ENCODE measurements at places on chromosomes 7 and 10.

- DNase-seq: peak; percentile 11
Measured at GRCh38 chr10:124998624-124999291, 56.8 kb downstream of the ZRANB1 start.

DNA sequence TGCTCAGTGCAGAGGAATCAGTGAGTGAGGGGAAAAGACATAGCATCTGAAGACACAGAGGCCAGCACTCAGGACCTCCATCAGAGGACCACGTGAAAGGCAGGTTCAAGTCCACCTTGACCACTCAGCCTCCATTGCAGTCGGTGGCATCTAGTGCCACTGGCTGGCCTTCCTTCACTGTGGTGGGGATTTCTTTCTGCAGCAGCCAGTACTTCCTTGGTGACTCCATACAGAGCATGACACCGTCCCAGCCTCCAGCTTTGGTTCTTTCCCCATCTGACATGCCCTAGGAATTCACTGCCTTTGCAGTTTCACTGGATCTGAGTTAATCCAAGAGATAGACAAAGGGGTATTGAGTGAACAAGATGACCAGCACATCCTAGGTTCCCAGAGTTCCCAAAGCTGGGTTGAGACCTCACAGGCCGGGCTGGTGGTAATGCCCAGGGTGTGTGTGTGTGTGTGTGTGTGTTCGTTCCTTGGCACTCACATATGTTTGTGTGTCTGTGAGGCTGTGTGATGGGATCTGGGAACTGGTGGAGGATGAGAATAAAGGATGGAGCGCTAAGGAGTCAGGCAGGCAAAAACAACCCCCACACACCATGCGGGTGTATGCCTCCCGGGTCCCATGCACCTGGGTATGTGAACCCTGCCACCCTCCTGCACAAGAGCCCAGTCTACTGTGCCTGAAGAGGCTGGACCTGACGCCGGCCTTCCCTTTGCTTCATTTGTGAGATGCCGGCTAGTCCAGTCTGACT is 57.8 kb downstream of the SYPL1 start:
- no peak for DNase-seq

GRCh38 chr7:38179776-38180226 is 1.8 kb downstream of the STARD3NL start:
- DNase-seq: no peak

- no peak for DNase-seq
Measured at GRCh38 chr7:157138101-157138423, 664 bp upstream of the UBE3C start.

DNA sequence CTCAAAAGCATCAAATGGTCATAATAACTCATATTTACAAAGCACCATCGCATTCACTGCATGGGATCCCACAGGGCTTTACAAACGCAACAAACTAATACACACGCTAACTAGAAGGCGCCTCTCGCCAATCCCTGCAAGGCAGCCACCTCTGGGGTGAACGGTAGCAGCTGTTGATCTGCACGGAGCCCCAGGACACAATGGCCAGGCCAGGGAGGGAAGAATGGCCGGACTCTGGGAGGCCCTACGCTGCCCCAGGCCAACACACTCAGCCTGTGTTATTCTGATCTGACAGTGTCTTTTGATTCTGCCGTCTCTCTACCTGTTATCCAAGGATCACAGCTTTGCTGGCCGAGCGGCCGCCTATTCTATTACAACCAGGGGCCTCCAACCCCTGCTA is 41.8 kb downstream of the HABP2 start:
- no peak for DNase-seq

GRCh38 chr7:150855046-150855445 is 2.7 kb downstream of the AOC1 start:
- DNase-seq: no peak

- no peak for DNase-seq
Measured at GRCh38 chr10:26046073-26046700, 112.2 kb downstream of the MYO3A start.

DNA sequence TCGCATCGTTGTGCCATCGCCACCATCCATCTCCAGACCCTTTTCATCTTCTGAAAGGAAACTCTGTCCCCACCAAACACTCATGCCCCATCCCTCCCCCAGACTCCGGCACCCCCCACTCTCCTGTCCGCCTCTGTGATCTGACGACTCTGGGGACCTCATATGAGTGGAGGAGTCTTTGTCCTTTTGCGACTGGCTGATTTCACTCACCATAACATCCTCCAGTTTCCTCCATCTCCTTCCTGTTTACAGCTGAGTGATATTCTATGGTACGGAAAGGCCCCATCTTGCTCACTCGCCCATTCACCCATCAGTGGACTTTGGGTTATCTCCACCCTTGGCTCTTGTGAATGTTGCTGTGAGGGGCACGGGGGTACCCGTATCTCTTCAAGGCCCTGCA is 11.8 kb upstream of the INSIG1 start:
- DNase-seq: no peak

DNA sequence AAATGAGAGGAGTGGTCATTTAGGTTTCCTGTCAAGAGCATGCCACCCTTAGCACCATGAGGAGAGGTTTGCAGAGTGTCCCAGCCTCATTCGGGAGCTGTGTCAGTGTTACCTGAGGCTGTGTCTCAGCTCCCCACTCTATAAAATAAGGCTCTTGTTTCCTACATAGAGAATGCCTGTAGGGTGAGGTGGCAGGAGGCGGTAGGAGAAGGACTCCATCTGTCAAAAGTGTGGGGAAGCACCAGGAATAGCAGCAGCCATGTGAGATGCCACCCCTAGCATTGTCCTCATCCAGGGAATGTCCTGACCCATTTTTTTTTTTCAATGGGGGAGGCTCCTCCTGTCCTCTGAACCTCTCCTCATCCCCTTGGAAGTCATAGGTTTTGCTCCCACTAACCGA is 451.2 kb downstream of the PLXNA4 start:
- no peak for DNase-seq
